ENCODE measurements at places on chromosomes 2 and 18.

- no peak for DNase-seq
Measured at GRCh38 chr2:205561441-205561840, 120.9 kb upstream of the NRP2 start.

- DNase-seq = no peak
Measured at GRCh38 chr2:73385123-73385503, 523 bp upstream of the ALMS1 start.

DNA sequence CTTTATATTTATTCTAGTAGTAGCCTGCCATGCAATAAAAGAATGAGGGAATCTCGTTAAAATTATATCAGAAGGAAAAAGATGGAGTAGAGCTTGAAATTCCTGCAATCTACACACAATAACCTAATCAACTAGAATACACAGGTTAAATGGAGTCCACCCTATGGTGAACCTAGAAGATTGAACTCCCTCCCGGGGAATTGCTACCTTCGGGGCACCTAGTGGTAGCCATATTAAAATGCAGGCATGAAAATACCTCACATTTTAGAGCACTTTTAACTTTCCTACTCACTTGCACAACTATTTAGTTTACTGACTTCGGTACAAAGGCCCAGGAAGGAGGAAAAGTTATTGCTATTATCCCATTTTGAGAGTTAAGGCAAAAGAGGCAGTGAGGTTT, 174.5 kb downstream of the SS18 start:
- DNase-seq = no peak

DNA sequence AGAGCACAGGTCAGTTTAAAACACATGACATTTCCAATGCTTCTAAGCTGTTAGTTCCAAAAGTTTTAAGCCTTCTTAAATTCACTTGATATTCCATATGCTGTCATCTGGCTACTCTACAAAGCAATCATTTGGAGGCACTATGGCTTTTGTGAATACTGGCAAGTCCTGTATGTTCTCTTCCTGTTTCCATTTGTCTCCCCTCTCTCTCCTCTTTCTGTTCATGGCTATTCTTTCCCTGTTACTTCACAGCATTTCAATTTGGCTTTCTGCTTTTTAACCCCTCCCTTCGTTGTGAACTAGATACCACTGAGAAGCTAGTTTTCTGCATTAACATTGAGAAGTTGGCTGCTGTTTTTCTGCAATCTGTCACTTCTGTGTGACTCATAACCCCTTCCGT, 1337.2 kb upstream of the CELF4 start:
- DNase-seq = no peak

- no peak for DNase-seq
Measured at GRCh38 chr18:64134044-64134747, 14.7 kb downstream of the LINC00305 start.

GRCh38 chr2:237431837-237432236, 17.9 kb upstream of the COL6A3 start:
- DNase-seq = no peak

- DNase-seq = no peak
Measured at GRCh38 chr18:48855422-48856377, 95.1 kb downstream of the SMAD7 start.

DNA sequence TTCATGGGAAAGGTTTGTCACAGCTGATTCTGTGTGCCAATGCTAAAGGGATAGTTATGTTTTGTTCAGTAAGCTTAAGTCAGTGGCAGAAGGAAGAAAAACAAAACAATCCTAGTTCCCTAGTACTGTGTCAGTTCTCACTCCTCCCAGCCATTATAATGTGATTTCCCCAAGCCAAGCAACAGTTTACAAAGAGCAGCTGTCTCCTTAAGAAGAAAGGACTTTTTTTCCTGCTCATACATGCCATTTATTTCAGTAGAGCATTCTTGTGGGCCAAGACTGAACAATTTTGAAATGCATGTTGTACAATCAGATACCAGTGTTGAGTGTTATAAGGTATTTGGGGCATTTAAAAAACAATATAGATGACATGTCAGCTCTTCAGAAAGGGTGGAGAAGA, 52.1 kb downstream of the NEMP2 start:
- DNase-seq = no peak

GRCh38 chr2:204545861-204546735, 823 bp downstream of the PARD3B start:
- DNase-seq = no peak

DNA sequence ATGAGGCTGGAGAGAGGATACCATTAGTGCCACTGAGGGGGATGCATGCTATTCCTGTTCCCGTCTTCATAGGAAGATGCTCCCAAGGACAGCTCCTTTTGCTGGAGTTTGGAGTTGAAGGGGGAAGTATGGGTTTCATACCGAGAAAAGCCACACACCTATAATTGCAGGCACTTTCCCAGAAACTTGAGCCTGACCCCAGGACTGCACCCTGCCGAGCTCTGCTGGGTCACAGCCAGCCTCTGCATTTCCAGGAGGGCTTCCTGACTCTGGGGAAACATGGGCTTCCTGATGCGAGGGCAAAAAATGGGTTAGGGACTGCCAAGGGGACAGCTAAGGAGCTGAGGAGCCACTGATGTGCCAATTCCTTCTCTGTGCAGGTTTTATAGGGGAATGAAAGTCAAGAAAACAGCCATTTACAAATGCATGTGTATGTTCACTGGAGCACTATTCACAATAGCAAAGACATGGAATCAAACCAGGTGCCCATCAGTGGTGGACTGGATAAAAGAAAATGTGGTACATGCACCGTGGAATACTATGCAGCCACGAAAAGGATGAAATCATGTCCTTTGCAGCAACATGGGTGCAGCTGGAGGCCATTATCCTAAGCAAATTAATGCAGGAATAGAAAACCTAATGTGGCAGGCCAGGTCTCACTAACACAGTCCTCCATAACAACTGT, 104.5 kb downstream of the ACAA2 start:
- DNase-seq = no peak

- DNase-seq = no peak
Measured at GRCh38 chr18:72160510-72161445, 383.4 kb downstream of the CBLN2 start.

DNA sequence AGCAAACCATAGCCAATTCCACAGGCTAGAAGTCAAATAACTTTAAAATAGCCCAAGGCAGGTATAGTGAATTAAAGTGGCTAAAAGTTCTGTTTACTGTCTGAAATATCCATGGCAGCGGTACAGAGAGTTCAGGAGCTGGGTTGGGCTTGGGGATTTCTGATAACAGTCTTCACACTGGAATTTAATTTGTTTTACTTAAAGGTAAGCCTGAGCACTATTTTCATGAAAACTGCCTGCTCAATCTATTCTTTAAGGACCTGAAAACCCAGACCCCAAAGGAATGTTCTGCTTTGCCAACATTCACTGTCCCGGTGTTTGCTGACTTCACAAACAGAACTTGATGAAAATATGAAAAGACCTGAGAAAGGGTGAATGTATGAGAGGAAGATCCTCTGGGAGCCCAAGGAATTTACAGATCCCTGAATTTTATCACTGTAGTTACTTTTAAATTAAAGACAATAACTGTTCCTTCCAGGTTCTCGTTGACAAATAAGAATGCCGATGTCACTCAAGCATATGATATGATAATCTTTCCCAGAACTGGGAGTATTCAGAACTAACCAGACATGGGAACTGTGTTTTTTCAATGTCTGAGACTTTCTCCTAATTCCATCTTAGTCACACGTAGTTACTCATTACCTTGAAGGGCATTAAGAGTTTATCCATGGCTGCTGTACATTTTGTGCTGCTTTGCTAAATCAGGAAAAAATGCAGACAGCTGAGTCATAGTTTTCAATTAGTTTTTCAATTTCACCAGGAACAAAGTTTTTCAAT, 28.3 kb upstream of the ITGB6 start:
- no peak for DNase-seq

DNA sequence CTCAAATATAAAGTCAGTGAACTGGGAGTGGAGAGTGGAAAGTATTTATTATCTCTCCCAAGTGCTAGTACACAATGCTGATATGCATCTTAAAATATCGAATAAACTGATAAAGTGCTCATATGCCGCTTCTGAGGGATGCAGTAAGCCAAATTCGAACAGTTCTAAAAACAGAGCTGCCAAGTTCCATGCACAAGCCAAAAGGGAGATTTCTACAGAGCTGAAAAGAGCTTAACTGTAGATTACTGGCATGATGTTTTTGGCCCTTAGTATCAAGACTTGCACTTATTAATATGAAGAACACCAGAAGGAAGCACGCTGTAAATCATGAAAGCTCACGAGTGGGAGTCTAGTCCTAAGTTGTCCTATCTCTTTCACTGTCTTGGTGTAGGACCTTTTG, 7.9 kb downstream of the TMEFF2 start:
- no peak for DNase-seq

GRCh38 chr2:193895226-193895625, 1700.5 kb upstream of the TMEFF2 start:
- no peak for DNase-seq
